ENCODE measurements at places on chromosomes 11 and 22. TPM values are rescaled to one million over a fixed set of nuclear protein-coding genes. Genes with fewer than 3 reads are reported as not detected.

Gene KRTAP5-11
- total RNA-seq: not detected

Gene HMOX1
- total RNA-seq: 0.76 TPM

Gene TMEM45B
- 2.5 TPM for total RNA-seq

Gene GLB1L3
- total RNA-seq: 13.0 TPM

Gene TEX54
- total RNA-seq: 1.5 TPM

Gene PNPLA2
- total RNA-seq: 64.5 TPM

Gene KRTAP5-9
- 0.21 TPM for total RNA-seq

Gene SLC6A5
- not detected for total RNA-seq

Gene ACRV1
- total RNA-seq: 0.23 TPM

Gene PTPN5
- total RNA-seq: not detected

Data from activated T-cell treated with anti-CD3 and anti-CD28 coated beads, Interleukin-2, amount 50 U/mL, for 72 hours (primary cell).